ENCODE measurements at places on chromosomes 5 and 9. TPM values are rescaled to one million over a fixed set of nuclear protein-coding genes. Genes with fewer than 3 reads are reported as not detected.

DNA sequence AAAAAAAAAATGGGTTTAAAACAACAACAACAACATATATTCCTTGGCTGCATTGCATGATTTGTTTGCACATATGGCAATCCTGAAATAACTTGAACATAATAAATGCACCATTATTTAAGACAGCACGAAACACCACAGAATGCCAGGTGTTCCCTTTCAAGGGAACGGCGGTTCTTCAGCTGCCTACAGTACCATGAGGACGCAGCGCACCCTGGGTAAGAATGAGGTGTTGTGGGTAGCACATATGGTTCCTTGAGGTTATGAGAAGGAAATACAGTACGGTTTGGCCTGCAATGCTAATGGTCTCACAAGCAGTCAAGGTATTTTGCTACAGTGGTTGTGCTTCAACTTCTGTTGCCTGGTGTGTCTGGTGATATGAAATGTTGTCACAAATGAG lies 174.8 kb downstream of the SLC12A2 start:
- DNase-seq, result no peak

DNA sequence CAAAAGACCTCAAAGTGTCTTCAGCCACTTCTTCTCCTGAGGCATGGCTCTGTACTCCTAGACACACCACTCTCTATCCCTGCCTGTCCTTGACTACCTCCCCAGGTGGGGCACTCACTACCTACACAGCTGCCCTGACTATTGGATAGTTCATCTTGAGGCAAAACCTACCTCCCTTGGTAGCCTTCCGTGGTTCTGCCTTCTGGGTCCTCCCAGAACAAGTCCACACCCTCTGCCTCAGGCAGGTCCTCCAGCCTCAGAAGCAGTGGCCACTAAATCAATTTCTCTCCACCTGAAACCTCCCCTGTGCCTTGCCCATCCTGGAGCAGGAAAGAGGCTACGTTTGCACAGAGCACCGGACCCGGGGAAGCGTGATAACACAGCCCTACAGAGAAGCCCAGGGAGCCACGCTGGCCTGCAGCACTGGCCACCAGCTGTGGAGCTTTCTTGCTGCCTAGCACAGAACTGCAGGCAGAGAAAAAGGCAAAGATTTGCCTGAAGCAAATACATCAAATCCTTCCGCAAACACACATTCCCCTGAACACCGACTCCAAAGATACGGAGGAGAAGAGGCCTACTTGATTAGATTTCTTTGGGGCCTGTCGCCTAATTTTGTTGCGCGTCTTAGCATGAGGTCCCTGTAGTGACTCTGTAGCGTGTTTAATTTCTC lies 141.8 kb downstream of the C9orf50 start:
- DNase-seq, result no peak

SLCO6A1 gene
- not detected for total RNA-seq

DNA sequence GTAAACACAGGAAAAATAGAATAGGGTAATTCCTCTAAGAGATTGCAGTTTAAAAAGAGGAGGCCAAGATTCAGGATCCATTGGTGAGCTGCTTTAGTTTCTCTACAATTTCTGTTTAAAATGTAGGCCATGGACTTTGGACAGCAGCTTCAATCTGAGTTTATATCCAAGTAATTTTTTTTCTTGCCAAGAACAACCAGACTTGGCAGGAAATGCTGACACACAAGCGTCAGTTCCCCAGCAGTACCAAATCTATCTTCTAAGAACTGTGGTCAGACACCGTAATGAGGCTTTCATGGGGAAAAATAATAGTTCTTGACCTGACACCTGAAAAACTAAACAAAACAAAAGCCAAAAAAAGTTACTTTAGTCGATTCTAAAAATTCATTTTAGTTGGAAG lies 528.8 kb downstream of the CSNK1G3 start:
- peak; percentile 30 for DNase-seq

TAF11L4 gene
- not detected for total RNA-seq

CHSY3 gene
- 3.3 TPM for total RNA-seq

PCDHGA7 gene
- total RNA-seq, result 7.6 TPM

C1QTNF3 gene
- 8.3 TPM for total RNA-seq
